Frontal cortex (tissue), 4 donors: ENCODE measurements at places on chromosomes 13 and 19. TPM values are rescaled to one million over a fixed set of nuclear protein-coding genes. Genes with fewer than 3 reads are reported as not detected.

The PEG3 gene
- total RNA-seq: 49.7 TPM

The LGI4 gene
- 9.0 TPM for total RNA-seq

DNA sequence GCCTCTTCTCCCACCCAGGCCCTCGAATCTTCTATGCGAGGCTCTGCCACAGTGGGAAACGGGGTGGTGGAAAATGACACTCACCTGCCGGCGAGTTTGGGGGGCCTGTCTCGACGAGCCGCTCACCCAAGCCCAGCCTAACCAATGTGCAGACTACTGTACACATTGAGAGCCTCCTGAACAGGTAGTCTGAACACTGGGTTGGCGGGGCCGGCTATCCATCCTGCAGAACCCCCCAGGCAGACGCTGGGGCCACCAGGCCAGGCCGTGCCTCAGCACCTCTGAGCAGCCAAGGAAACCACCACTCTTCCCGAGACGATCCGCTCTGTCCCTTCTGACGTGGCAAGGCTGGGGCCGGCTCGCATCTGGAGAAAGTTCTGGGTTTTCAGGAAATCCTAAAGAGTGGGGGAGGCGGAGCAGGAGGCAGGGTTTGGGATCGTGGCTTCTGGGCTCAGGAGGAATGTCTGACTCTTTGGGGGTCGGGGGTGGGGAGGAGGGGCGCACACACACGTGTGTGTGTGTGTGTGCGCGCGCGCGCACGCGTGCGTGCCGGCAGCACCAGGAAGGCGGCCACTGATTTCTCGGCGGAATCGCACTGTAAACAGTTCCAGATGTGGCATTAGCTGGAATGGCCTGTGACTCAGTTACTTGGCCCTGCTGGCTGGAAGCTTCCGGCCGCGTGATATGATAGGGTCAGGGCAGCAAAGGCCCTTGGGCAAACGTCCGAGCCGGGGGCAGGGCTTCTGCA, 18.5 kb downstream of the TMED1 start:
- DNase-seq: no peak

- peak; percentile 43 for DNase-seq
Measured at GRCh38 chr19:801861-802497, 4.7 kb downstream of the PTBP1 start.

- DNase-seq: no peak
Measured at GRCh38 chr19:50478901-50479715, 2.5 kb upstream of the GARIN5A start.

GRCh38 chr13:114147803-114148520, 15.5 kb upstream of the RASA3 start:
- no peak for DNase-seq

GRCh38 chr19:7897292-7897691, 6.4 kb upstream of the MAP2K7 start:
- DNase-seq: no peak
